Skeletal muscle cell (primary cell): ENCODE measurements at places on chromosomes 13 and 19.

DNA sequence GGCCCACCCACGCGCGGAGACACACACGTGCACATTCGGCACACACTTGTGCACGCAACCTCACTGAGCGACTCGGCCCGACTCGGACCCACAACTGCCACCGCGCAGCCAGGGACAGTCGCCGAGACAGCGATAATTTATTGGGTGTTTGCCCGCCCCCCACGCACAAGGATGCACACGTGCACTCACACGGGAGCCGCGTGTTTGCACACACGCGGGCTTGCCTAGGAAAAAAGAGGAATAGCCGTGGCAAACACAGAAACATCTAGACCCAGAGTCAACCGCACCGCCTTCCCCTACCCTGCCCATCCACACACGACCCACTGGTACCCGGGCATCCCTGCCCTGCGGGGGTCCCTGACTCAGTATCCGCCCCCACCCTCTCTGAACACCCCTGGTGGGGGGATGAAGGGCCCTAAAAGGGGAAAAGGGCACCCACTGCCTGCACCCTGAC, 1.1 kb upstream of the SSBP4 start:
- DNase-seq = no peak

DNA sequence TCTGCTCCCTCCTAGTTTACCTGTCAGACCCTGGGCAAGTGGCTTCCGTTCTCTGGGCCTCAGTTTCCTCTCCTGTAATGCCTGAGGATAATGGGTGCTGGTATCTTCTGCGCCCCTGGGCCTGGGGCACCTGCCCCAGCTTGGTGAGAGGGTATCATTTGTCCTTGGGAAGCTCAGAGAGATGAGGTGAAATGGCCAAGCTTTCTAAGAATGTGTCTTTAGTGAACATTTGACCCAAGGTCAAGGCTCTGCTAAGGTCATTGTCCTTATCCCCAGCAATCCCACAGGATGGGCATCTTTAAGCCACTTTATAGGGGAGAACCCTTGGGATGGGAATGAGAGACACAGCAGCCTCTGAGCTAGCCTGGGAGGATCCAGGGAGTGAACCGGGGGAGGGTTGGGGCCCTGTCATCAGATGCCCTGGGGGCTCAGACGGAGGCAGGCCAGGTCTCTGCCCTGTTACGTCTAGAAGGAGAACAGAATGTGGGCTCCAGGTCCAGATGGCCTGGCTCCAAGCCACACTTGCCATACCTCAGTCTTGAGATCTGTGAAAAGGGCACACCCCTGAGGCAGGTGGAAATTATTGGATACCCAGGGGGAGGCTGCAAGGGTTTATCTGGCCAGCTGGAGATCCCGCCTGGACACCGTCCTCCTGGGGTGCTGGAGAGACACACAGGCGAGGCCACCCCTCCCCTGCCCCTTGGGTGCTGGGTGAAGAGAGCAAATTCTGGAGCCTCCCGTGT, 1.1 kb upstream of the NFIC start:
- DNase-seq = no peak

DNA sequence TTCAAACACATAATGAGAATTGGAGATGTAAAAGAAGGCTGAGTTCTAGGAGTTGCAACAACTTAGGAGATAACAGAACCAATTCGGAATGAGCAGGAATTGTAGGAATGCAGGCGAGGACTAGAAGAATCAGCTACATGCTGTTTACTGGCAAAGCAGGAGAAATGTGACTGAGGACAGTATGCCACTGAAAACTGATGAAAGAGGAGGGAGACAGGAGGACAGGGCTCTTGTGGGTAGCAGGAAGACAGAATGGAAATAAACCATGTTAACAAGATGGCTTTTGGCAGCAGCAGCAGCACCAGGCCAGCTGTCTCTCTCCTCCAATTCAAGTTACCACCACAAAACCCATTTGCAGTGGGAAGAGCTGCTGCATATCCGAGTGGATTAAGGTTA, 91.0 kb upstream of the SLC15A1 start:
- DNase-seq = no peak

DNA sequence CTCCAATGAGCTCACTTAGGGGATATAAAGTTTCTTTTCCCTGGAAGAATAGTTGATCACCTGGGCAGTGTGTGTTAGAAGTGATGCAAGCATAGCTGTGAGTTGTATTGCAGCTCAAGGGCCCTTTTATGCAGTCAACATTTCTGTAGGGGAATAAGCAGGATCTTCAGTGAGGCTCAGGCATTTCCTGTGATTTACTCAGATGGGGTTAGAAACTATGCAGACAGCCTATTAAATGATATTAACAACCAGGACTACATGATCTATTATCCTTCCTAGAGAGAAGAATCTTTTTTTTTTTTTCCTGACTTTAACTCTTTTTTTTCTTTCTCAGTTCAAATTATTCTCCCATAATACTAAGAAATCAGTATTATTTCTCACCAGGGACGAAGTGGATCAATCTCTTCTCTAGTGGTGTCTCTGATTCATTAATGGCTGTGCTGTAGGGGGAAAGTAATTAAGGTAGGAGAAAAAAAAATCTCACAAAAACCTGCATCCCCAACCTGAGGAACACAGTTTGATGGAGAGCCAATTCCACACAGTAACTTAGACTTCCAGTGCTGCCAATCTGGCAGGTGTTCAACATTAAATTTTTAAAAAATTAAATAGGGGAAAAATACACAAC, 126.4 kb upstream of the SLC10A2 start:
- peak; percentile 12 for DNase-seq

DNA sequence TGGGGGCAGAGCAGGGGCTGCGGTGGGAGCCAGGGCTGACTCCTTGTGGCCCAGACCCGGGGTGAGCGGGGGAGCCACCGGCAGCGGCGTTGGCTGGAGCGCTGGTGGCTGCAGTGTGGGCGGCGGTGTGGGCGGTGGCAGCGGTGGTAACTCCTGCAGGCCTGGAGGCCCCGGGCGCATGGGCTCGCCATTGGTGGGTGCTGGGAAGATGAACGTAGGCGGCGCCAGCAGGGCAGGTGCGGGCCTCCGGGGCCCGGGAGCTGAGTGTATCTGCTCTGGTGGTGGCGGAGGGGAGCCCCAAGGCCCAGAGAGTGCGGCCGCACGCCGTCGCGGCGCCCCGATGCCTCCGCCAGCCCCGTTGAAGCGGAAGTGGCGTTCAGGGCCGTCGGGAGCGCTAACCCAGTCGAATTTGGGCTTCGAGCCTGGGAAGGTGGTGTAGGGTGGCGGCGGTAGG, 2.0 kb downstream of the GGN start:
- no peak for DNase-seq

DNA sequence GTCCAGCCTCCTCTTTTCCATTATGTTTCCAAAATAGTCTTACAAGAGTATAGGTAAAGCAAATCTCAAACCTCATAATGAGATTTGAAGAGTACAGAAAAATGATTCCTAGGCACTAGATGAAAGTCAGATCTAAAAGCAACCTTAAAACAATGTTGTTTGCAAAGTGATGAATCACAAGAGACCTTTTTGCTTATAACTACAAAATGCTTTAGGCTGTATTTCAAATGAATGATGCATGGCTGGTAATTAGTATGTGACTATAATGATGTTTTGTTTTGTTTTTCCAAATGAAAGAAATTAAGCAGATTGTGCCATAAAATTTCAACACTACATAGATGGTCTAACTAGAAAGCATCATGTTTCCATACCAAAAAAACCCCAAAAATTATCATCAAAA, 272.7 kb downstream of the DIAPH3 start:
- no peak for DNase-seq

DNA sequence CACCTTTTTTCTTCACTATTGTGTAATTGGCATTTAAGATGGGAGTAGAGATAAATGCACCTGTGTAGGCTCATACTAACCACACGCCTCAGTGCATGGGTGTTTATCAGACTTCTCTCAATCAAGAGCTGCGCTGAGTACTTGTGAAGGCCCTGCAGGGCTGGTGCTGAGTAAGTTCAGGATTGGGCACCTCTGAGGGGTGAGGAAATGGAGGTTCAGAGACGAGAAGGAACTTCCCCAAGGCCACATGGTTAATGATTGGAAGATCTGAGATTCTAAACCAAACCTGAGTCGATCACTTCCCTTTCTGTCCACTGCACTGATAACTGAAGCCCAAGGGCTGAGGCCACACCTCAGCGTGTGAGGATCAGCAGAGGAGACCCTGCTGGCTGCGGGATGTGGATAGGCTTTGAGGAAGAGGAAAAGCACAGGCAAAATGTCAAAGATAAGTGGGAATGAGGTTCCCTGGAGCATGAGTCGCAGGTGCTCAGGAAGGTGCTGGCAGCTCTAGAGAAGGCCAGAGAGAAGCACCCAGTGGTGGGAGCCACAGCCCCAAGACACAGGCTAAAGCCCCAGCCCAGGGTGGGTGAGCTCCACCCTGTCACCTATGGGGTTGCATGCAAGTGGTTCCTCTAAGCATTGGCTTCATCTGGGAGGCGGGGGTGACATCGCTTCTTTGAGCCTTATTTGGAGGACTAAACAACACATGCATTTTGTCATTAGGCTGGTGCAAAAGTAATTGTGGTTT, 32.3 kb upstream of the GJB6 start:
- DNase-seq = no peak

DNA sequence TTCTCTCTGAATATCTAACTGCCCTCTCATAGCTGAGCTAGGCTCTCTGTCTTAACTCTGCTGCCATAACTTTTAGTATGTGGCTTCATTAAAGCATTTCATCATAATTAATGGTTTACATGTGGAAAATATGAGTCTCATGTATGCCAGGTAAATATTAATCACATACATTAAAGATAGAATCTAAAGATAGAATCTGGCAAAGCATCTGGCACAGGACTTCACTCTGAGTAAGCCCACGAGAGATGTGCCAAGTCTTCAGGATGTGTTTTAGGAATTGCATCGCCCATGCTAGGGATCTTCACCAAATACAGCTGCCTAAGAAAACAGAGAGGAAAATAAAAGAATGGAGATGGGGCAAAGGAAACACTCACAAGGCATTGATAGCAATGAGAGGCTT, 285.8 kb downstream of the DIAPH3 start:
- DNase-seq = peak; percentile 49

DNA sequence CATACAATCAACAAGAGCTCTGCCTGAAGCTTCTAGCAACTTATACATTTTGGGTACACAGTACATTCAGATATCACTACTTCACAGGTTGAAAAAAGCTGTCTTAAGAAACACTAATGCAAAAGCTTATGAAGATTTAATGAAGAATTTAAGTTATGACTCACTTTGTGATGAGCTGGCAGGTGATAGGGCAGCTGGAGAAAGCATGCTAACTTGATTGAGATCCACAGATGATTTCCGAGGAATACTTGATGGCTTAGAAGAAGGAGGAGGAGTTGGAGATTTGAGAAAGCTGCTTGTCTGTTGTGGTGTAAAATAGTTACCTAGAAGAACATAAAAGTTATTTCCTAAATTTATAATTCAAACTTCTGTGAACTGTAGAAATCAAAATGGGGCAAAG, 23.3 kb downstream of the EXOSC8 start:
- DNase-seq = peak; percentile 10

- no peak for DNase-seq
These were observed at the start of gene ZNF723 for GRCh38 chr19:22832031-22832762. ZNF723 (plus strand) TSS chr19:22832291; CDS start chr19:22832380, 89 bp downstream.

GRCh38 chr19:15248106-15248505, 15.9 kb upstream of the EPHX3 start:
- DNase-seq = no peak

GRCh38 chr13:100124265-100124664, 35.4 kb downstream of the PCCA start:
- peak; percentile 9 for DNase-seq

- DNase-seq = no peak
These were observed 429.6 kb downstream of the KLF12 start for GRCh38 chr13:73704587-73704986.

DNA sequence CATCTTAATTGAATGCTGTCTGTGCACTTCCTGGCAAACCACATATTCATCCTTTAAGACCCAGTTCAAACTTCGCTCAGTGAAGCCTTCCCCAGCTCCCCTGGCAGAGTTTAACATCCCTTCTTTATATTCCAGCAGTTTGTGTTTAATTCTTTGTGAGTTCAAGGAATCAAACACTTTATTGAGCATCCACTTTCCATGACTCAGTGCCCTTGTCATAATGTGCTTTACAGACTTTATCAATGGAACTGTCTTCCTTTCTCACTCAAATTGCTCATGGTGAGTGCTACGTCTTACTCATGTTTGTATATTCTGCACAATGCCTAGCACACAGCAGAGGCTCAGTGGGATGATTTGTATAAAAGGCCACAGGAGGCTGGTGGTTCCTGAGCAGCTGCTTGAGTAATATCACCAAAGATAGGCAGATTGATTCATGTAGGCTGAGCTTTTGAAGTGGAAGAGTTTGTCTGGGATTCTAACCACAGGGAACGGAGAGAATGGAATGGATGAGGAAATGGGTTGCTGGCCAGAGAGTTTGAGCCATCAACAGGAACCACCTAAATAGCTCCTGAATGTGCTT, 44.2 kb downstream of the SERTM1 start:
- peak; percentile 13 for DNase-seq

DNA sequence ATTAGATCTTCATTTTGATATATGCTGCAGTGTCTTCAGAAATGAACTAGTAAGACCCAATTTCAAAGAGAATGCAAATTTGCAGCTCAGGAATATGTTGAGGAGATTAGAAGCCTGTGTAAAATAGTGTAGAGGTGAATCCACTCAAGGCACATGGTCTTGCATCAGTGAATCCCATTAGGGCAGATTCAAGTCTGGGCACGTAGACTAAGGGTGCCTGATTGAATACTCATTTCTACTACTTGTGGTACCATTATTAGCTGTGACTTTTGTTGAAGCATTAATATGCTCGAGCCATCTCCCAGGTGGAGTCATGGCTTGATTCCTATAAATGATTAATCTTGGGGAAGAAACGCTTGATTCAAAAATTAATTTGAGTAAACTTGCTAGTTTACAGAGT, 129.4 kb downstream of the AKAP11 start:
- DNase-seq = no peak

DNA sequence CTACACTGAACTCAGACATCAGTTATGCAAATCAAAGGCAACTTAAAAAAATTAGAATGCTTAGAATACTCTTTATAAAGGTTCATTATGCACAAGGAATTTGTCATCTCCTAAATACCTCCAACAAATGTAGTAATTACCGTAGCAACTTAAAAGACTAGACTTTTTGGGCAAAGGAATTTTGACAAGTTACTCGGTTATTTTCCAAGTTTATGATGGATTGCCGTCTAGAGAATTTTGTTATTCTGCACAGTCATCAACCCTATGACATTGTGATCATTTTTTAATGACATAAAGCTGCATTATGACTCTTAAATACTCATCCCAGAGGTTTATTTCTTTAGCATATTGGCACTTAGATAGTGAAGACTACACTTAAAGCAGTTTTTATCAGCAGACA, 71.9 kb downstream of the TRPC4 start:
- DNase-seq = no peak

GRCh38 chr19:49631014-49631588, 8.8 kb downstream of the RRAS start:
- no peak for DNase-seq

DNA sequence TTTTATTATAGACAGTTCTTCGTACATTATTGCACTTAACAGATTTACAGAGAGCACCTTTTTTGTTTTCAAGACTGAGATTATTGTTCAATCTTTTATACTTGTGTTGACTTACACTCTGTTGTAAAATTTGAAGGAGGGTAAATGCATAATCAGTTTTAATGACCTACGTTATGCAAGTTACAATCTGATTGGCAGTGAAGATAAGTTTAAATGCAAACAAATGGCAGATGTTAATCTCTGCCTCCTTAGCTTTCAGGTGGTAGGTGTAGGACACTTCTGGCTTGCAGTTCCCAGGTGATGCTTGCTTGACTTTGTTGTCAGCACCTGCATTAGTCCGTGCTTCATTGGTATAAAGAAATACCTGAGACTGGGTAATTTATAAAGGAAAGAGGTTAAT, 424.9 kb downstream of the FGF9 start:
- no peak for DNase-seq

GRCh38 chr13:26310003-26310402, 56.1 kb downstream of the CDK8 start:
- no peak for DNase-seq
